ENCODE measurements at places on chromosomes 3 and 15.

- no peak for DNase-seq
Observed at GRCh38 chr15:89353991-89354390, 19.4 kb upstream of the POLG start.

DNA sequence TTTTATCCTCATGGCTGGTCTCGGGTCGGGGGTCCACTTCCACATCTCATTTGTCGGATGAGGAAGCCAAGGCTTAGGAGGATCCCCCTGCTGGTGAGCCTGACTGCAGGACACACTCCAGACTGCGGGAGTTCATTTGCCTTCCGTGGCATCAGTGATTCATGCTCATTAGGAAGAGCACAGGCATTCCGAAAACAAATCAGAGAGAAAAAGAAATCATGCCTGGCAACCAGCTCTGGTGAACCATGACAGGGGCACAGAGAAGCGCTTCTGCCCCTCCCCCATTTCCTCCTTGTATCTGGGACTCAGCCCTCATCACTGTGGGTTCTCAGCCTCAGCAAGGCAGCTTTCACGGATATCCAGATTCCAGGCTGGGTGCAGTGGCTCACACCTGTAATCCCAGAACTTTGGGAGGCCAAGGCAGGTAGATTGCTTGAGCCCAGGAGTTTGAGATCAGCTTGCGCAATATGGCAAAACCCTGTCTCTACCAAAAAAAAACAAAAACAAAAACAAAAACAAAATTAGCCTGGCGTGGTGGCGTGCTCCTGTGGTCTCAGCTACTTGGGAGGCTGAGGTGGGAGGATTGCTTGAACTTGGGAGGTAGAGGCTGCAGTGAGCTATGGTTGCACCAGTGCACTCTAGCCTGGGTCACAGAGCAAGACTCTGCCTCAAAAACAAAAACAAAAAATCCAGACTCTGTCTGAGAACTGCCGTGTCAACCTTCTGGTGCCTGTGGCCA lies 28.4 kb downstream of the IRAK2 start:
- DNase-seq = no peak

DNA sequence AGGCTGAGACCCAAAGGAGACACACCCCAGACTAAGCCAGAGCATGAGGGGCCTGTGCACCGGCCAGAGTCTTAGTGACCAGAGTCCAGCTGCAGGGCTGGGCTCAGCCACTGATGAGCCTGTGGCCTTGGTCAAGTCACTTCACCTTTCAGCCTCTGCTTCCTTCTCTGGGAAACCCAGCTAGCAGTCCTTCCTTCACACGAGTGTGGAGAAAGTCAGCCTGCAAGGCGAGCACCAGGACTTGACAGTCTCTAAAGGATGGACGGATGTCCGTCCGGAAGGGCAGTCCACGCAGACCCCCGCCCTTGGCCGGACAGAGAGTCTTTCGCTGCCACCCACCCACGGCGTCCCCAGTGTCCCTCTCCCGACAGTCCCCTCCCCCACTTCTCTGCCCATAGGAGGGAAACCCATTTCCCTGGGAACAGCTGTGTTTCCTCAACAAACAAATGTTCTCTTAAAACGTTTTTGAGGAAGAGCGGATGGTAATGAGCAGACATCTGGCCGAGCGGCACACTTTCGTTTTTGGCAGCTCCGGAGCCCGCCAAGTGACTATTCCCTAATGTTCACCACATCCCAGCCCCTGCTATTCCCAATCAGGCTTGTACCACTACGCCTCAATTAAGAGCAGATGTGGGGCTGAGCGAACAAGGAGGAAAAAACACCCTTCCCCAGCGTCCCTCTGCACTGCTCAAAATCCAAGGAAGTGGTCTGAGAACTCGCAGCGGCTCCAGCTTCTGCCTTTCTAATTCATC lies 129.1 kb upstream of the SMAD3 start:
- DNase-seq = peak; percentile 72

- DNase-seq = no peak
Observed at GRCh38 chr3:185822221-185823000, 2.4 kb downstream of the IGF2BP2 start.

DNA sequence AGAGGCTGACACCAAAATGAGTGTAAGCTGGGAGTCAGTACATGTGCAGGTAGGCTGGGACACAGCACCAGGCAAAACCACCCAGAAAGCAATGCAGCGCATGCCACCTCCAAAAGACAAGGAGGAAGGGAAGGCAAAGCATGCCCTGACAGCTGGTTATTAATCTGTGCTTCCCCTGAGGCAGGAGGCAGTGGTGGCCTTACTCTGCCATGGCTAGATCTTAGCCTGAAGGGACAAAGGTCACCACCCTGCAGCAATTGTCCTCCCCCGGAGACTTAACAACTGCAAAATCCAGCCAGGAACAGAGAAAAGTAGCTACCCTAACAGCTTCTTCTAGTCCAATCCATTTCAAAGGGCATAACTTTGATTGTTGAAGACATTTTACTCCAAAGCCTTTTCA lies 73.7 kb downstream of the PLD1 start:
- DNase-seq = no peak

- DNase-seq = no peak
Observed at GRCh38 chr3:58994746-58995330, 55.0 kb downstream of the CFAP20DC start.

GRCh38 chr3:129518581-129518980 lies 9.9 kb upstream of the RHO start:
- no peak for DNase-seq

GRCh38 chr3:13262493-13263211 lies 157.5 kb downstream of the NUP210 start:
- DNase-seq = no peak

DNA sequence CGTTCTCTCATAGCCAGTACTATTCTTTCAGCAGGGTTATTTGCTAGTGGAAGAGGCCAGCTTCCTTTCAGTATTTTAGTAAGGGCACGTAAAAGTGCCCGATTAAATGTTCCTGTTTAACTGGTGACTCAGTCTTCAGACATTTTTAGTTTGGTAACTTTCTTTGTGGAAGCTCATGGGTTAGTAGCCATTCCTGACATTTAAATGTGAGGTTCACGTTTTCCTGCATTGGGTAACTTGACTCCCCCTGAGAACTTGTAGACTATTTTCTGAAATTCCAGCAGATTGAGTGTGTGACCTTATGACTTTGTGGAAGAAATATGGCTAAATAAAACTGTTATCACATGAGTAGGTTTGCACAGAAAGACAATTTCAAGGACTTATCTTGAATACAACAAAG lies 16.9 kb downstream of the ABHD2 start:
- DNase-seq = no peak

- no peak for DNase-seq
Observed at GRCh38 chr15:64694816-64695215, 80.6 kb downstream of the RBPMS2 start.

- DNase-seq = no peak
Observed at GRCh38 chr15:95690631-95691340, 639.7 kb upstream of the NR2F2 start.

DNA sequence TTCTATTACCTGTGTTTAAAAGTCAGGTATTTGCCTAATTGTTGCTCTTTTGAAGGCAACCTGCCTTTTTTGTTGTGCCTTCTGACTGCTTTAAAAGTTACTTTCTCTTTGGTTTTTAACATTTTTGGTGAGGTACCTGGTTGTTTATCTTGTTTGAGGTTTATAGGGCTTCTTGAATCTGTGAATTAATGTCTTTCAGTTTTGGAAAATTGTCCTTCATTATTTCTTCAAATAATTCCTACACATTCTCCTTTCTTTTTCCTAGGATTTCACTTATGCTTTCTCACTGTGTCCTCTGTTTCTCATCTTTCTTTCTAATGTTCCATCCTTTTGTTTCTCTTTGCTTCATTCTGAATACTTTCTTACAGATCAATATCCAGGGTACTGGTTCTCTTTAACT lies 30.8 kb downstream of the HHLA2 start:
- DNase-seq = no peak

- no peak for DNase-seq
Observed at GRCh38 chr3:13610006-13610570, 61.2 kb downstream of the FBLN2 start.

All from coronary artery (tissue), 2 donors.